ENCODE measurements at places on chromosomes 13 and 19.

GRCh38 chr13:39253774-39254173 lies 215.5 kb downstream of the NHLRC3 start:
- no peak for DNase-seq

- DNase-seq = no peak
These were observed 143.8 kb downstream of the PTPRS start for GRCh38 chr19:5196832-5197231.

DNA sequence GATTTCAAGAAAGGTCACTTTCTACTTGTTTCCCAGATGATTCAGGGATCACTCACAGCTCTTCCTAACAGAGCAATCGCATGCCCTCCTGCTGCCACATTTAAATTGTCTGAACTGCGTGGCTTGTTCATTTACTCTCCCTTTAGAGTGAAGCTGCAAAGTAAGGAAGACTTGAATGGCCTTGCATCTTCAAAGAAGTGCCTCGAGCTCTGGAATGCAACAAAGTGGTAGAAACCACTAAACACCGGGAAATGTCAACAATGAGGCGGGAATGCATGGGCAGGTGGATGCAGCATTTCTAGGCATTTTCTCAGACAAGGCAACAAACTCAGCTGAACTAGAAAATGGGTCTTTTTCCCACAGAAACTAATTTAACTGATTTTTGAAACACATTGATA lies 10.3 kb upstream of the DACH1 start:
- no peak for DNase-seq

DNA sequence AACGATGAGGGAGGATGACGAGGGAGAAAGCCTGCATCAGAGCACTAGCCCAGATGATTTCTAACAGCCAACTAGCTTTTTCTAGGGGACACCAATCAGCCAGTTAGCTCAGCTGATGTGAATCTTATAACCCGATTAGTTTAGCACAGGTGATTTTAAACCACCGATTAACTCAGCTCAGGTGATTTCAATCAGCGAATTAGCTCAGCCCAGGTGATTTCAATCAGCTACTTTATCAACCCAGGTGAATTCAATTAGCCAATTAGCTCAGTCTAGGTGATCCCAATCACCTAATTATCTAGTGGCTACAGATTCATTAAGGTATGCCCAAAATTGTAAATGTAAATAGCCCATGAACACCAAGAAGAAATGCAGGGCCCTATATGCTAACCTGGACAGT lies 146.9 kb downstream of the ZNF486 start:
- DNase-seq = no peak

DNA sequence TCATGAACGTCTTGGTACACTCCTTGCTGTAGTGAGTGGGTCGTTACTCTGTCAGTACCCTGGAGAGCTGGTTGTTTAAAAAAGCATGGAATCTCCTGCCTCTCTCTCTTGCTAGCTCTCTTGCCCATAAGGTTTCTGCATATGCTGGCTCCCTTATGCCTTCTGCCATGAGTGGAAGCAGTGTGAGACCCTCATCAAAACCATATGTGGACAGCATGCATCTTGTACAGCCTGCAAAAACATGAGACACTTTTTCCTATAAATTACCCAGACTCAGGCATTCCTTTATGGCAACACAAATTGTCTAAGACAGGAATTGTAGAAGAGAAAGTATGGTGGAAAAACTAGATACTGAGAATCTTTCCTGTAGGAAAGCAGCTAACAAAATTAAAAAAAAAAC lies 516.3 kb downstream of the SLITRK6 start:
- DNase-seq = no peak

- DNase-seq = peak; percentile 50
These were observed 116.4 kb downstream of the TM9SF2 start for GRCh38 chr13:99617474-99618255.

DNA sequence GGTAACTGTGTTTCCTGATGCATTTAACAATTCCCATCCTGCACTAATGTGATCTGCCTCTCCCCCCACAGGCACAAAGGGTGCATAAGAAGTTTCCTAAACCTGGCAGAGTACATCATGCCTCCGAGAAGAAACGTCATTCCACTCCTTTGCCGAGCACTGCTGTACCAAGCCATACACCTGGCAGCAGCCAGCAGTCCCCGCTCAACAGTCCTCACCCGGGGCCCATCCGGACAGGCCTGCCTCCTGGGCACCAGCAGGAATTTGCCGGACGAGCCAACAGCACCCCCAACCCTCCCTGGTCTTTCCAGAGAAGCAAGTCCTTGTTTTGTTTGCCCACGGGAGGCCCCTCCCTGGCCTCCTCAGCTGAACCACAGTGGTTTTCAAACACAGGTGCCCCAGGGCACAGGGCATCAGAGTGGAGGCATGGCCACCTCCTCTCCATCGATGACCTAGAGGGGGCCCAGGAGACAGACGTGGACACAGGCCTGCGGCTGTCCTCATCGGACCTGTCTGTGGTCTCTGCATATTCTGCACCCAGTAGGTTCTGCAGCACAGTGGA lies 58.3 kb downstream of the FAM124A start:
- DNase-seq = no peak

- DNase-seq = no peak
These were observed 1.4 kb upstream of the RBM26 start for GRCh38 chr13:79407349-79407979.

GRCh38 chr13:94454906-94455305 lies 24.6 kb downstream of the DCT start:
- no peak for DNase-seq

- DNase-seq = no peak
These were observed 31.5 kb downstream of the CCDC8 start for GRCh38 chr19:46381756-46382345.

DNA sequence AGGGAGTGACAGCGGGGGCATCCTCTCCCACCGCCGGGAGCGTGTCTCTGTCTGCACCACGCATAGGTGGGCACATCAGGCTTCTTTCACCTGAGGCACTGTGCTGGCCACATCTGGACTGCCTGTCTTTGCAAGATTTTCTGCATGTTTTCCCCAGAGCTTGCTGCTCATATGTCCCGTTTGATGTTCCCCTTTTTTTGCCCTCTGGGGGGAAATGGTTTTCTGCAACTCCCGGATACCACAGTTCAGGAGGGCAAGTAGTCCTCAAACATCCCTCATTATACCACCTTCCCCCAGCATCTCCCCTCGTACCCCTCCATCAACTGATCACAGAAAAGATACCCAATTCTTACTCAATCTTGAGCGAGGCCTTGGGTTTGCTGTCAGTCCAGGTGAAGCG lies 168.0 kb downstream of the PAN3 start:
- DNase-seq = no peak

DNA sequence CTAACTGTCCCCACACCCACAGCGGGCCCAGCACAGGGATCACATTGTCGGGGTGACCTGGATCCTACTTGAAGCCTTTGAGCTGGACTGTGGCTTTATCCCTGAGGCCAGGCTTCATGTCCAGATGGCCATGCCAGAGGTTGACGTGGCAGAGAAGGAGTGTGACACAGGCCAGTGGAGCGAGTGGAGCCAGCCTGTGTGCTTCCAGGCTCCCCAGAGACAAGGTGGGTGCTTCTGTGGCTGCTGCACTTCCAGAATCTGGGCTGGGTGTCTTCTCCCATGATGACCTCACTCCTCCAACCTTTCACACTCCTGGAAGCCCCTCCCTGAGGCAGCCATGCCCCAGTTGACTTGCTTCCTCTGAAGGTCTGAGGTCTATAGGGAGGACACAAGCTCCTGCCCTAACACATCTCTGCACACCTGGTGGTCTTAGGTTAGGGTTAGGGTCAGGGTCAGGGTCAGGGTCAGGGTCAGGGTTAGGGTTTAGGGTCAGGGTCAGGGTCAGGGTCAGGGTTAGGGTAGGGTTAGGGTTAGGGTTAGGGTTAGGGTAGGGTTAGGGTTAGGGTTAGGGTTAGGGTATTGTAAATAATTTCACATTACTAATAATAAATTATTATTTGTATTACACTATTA lies 13.1 kb upstream of the MZF1 start:
- no peak for DNase-seq

DNA sequence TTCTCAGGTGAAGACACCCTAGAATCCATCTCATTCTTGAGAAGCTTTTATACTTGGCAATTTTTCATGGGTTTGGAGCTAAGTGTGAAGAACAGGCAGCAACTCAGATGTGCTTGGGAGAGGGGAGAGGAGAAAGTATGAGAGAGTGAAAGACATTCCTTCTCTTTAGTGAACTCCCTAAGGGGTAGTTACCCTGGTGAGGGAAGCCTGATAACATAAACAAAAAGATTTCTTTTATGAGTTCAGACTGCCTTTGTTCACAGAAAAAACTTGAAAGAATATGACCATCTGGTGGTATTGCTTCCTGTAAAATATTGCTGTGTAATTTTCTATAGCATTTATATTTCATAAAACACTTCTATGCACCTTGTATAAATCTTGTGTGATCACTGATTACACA lies at the start of gene STOML3:
Gene STOML3 (minus strand): TSS at position 139 of the 400 bp plus-strand sequence. CDS start 110 bp downstream, at position 29.
- DNase-seq = no peak

GRCh38 chr13:82720986-82721385 lies 1161.3 kb downstream of the SLITRK1 start:
- DNase-seq = no peak

GRCh38 chr19:35729763-35730162 lies 12.0 kb downstream of the KMT2B start:
- no peak for DNase-seq

GRCh38 chr19:2054763-2055162 lies 3.7 kb upstream of the MKNK2 start:
- DNase-seq = peak; percentile 84

- no peak for DNase-seq
These were observed 4.1 kb downstream of the SMARCA4 start for GRCh38 chr19:10964903-10965302.

DNA sequence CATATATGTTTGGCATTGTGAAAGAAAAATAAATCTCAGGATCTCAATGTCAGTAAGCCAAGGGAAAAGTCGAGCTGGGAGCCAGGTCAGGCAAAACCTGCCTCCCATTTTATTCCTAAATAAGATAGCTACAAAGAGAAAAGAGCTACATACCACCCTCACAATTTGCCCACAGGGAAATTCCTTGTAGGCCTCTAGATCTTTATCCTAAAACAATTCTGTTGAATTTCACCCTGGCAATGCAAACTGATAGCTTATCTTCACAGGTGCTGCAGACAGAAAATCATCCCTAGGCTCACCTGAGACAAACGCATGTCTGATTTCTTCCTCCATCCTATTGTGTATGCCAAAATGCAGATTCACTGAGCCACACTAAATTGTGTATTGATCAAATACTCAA lies 2587.1 kb downstream of the PCDH9 start:
- no peak for DNase-seq

DNA sequence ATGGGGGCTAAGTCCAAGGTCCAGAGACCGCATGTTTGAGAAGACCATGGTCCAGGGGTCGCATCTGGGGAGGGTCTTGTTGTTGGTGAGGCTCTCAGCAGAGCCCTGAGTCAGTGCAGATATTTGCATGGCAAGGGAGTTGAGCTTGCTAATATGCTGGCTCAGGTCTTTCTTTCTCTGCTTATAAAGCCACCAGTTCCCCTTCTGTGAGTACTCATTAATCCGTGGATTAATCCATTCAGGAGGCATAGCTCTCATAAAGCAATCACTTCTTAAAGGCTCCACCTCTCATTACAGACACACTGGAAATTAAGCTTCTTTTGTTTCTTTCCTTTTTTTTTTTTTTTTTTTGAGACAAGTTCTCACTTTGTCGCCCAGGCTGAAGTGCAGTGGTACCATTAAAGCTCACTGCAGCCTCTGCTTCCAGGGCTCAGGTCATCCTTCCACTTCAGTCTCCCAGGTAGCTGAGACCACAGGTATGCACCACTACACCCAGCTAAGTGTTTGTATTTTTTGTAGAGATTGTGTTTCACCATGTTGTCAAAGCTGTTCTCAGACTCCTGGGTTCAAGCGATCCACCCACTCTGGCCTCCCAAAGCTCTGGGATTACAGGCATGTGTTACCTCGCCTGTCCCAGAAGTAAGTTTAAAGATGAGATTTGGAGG lies 216.4 kb downstream of the SLITRK5 start:
- DNase-seq = no peak

- DNase-seq = no peak
These were observed 104.2 kb upstream of the IPO5 start for GRCh38 chr13:97849305-97849704.

DNA sequence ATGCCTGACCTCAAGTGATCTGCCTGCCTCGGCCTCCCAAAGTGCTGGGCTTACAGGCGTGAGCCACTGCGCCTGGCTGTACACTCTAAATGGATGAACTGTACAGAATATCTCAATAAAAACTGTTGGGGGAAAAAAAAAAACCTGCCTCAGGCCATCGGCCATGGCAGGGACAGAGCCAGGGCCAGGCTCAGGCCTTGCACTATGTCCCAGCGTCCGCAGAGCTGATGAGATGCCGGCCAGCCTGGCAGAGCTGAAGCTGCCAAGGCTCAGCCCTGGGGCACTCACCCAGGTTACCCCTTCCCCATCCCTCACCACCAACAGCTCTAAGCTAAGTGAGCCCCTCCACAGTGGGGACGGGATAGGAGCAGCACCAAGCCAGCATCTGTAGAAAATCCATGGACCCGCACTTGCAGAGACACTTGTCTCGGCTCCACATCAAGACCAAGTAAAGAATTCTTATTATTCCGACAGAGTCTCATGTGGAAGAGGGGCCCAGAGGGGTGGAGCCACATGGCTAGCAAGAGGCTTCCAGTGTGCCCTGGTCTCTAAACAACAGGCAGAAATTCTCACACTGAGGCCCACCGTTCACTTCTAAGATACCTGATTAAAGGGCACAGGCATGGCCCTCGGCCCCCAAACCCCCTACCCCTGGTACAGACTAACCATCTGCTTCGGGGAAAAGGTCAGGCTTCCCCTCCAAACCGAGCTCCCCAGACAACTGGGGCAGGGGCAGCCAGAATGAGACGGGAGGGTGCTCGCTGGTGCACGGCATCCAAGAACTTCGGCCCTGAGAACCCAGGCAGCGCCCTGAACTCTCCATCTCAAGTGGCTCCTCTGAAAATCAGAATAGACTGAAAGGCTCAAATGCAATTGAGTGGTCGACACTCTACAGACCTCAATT lies 5.8 kb downstream of the PPP6R1 start:
- no peak for DNase-seq

- DNase-seq = no peak
These were observed 162.9 kb upstream of the NBEA start for GRCh38 chr13:34779171-34779570.

GRCh38 chr13:94620286-94620896 lies 18.7 kb downstream of the GPR180 start:
- DNase-seq = no peak

DNA sequence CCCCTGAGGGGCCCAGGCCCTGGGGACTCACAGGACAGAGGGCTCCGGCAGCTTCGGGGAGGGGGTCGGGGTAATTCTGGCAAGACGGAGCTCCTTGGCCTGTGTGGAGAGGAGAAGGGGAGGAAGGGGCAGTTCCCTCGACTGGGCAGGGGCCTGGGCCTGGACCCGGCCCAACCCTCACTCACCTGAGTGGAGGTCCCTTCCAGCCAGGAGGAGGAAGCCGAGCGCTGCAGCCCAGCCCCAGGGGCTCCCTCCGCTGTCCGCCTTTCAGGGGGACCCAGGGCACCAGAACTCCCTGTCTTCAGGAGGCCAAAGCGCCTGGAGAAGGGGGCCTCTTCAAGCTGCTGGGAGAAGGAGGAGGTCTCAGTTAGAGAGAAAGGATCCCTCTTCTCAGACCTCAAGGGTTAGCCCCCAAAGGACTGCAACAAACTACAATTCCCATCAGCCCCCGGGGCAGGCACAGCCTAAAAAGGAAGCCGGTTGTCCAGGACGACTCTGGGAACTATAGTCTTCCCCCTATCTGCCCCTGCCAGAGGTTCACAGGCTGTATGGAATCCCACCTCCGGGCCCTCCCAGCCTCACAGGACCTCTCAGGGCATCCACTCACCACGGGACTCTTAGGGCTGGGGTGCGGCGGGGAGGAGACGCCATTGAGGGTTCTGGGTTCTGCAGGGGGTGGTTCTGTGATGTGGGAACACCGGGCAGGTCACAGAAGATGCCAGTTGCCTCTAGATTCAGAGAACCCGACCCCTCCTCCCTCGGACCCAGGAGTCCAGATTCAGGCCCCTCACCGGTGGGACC lies 19.8 kb downstream of the EPS8L1 start:
- no peak for DNase-seq

All from colonic mucosa (tissue), 4 donors.